ENCODE measurements at places on chromosomes 2 and 18.

DNA sequence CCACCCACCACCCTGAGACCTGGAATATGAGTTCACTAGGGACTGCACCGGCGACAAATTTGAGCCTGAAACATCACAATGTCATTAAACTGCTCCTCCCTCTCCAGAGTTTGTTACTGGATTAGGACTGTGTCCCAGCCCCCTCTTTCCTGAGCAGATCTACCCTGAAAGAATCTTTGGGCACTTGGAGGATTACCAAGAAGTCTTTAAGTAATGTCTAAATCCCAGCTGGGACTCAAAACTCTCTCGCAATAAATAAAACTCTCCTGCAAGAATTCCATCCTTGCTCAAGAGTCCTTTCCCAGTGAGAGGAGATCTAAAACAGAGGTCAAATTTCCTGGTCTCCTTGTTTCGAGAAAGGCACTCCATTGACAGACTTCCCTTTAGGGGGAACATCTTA is 20.9 kb downstream of the GKN2 start:
- no peak for DNase-seq

- no peak for DNase-seq
These were observed 138.1 kb downstream of the TWIST2 start for GRCh38 chr2:238985931-238986446.

GRCh38 chr2:9945596-9945995 is 5.9 kb upstream of the GRHL1 start:
- no peak for DNase-seq

DNA sequence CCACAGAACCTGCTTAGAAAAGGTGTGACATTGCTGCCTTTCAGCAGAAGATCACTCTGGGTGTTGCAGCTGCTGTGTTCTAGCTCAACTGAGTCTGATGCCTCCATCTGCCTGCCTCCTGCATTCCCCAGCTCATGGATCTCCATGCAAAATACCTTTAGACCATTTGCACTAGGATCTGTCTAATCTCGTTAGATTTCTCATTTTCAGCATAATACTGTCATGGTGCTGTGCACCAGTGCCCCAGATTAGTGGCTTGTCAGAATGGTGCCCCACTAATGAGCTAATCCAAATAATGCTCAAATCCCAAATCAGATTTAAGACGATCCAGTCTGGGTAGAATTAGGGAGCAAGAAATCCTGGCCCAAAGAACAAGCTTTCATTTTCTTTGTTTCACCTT is 284.4 kb upstream of the PARD3B start:
- DNase-seq = no peak

DNA sequence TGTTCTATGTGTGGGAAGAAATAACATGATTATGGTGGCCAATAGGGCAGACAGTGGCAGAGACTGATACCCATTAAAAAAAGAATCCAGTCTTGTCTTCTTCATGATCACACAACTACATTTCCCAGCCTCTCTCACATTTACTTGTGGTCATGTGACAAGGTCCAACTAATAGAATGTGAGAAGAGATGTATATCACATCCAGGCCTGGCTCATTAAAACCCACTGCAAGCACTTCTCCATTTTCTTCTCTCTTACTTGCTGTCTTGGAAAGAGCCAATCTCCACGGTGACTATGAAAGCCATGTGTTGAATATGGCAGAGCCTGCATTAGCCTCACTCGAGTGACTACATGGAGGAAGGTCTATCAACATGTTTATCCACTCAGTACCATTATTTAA is 306.2 kb upstream of the ZEB2 start:
- no peak for DNase-seq

- no peak for DNase-seq
These were observed 103.0 kb upstream of the FBXO11 start for GRCh38 chr2:48009256-48009655.

DNA sequence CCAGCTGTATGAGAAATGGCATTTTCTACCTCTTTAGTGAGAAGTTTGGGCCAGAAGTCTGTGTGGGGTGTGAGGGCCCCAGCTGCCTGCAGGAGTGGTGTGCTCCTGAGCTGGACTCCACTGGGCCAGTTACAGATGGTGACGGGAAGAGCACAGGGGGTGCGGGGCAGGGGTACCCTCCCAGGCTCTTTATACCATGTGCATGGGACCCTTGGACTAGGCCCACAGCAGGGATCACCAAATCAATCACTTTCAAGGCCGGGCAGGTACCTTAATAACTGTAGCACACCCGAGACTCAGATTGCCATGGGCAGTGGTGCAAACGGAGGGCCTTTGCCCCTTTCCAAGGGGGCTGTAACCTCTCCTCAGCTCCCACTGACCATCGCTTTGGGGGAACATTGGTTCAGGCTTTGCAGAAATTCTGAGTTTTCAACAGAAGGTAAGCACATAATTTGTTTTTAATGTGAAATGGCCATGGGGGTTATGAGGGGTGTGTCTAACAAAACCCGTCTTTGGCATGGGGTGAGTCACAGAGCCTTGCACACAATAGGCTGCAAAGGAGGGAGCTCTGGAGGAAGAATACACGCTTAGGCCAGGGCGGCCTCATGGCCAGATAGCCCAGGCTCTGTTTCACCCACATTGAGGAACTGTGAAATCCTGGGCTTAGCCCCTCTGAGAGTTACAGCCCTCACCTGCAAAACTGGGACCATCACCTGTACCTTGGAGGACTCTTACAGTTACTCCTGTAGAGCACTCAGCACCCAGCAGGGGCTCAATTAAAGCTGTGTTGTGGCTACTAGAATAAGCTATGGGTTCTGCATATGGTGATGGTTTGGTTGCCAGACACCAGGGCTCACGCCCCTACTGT is 141.0 kb upstream of the BCL2L11 start:
- no peak for DNase-seq

DNA sequence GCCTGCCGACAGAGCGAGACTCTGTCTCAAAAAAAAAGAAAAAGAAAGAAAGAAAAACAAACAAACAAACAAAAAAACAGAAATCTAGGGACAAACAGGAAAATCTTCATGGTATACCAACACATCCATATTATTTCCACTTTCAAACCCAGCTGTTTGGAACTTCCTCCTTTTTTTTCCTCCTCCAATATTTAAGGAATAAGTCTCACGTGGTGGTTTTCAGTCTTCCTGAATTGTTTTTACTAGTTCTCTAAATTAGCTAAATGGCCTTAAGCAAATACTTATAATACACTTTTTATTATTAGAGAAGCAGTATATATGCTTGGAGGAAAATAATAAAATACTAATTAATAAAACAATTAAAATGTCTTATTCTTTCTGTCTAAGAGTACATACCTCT is 48.7 kb upstream of the GLS start:
- no peak for DNase-seq

DNA sequence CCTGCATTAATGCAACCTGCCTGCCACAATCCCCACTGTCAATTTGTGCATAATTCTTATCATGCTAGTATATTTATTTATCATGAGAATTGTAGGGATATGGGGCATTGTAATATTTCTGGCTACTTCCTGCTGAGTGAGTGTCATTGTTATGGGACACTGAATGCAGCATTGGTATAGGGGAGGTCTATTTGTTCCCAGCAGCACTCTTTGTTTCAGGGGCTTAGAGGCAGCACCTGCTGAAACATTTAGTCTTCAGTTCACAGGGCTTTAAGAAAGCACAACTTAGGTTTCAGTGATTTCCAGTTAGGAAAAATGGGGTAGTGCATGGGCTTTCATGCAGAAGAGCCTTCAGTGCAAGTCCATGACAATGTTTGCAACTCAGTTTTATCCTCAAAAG is 23.6 kb downstream of the SULT1C3 start:
- no peak for DNase-seq

GRCh38 chr2:181657379-181657778 is 474 bp upstream of the CERKL start:
- DNase-seq = no peak

DNA sequence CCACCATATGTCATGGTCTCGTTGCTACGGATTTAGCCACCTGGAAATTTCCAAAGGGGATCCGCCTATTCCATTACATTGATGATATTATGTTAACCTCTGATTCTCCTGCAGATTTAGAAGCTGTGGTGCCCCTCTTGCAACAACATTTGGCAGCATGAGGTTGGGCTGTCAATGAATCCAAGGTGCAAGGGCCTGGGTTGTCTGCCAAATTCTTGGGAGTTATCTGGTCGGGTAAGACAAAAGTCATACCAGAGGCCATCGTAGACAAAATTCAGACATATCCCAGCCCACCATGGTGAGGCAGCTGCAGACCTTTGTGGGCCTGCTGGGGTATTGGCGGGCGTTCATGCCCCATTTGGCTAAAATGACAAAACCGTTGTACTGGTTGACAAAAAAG is 13.6 kb upstream of the C2orf42 start:
- DNase-seq = no peak

DNA sequence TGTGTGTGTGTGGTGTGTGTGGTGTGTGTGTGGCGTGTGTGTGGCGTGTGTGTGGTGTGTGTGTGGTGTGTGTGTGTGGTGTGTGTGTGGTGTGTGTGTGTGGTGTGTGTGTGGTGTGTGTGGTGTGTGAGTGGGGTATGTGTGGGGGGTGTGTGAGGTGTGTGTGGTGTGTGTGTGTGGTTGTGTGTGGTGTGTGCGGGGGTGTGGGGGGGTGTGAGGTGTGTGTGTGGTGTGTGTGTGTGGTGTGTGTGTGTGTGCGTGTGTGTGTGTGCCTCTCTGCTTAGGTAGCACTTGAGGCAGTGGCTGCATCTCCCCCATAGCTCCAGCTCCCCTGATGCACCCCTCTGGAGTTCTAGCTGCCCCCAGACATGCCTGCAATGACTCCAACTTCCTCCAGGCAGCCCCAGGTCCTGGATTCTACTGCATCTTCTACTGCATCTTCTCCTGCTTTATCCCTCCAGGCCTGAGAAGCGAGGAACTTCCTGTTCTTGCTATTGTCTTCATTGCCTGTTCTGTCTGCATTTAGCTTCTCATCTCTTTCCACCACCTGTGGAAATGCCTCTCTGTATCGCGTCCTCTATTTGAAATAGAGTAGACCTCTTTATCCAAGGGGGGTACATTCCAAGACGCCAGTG is 22.2 kb upstream of the MLPH start:
- no peak for DNase-seq

DNA sequence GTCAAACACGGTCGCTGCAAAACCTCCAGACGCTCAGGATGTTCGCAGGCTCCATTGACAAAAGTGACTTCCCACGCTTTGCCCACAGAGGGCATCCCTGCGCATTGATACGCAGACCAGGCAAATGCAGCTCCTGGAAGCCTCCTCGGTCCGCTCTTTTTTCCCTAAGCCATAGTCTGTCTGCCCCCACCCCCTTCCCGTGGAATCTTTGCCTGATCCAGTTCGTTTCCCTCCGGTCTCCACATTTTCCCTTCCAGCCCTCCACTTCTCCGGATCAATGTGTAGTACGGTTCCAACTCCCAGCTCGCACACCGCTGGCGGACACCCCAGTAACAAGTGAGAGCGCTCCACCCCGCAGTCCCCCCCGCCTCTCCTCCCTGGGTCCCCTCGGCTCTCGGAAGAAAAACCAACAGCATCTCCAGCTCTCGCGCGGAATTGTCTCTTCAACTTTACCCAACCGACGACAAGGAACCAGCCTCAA is at the start of gene DCC:
Gene DCC, plus strand, starts transcription at position 307 of the 481 bp plus-strand sequence. CDS start 591 bp downstream, outside the sequence.
- DNase-seq = peak; percentile 89

DNA sequence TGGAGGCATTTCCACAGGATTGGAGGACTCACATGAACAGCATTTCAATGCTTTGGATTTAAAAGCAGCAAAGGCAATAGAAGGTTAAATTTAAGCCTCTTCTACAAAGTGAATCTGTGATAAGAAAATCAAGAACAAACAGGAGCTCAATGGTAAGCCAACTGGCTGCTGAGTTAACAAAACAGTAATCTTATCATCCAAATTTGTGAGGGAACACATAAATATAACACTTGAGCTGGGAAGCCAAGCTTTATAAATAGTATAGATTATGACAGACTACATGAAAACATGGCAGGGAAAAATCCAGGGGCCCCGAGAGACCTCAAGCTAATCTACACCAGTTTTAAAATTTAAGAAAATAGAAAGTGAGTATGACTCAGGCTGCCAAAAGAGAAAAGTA is 108.5 kb upstream of the PGAP1 start:
- no peak for DNase-seq

DNA sequence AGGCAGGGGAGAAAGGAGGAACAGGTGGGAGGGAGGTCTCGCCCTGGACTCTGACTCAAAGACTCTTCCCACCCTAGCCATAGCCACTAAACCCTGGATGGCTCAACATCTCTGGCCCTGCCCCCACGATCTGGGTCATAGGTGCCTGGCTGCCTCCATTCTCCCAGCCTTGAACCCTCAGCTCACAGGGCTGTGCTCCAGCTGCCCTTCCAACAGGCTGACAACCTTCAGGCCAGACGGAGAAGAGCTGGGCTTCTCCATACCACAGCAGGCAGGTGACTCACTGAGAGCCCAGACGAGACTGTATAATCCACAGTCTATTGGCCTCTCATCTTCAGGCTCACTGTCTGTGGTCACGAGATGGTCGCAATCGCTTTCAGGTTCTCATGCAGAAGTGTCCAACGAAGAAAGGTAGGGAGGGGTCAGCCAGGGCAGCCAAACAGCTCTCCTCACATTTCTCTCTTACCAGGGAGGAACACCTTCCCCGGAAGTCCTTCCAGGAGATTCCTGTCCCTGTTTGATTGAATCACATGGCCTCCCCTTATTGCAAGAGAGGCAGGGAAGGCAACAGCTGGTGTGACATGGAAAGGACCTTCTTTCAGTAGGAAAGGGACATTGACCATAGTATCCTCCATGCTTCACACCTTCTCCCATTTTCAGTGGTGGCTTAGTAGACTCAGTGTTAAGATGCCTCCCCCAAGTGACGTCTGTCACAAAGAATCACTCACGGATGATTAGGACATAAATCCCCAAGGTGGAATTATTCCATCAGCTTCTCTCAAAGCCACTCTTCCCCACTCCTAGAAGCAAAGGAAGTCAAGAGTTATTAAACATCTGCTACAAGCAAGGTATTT is 100.1 kb downstream of the MRO start:
- no peak for DNase-seq

- no peak for DNase-seq
These were observed 2.2 kb downstream of the ACSL3 start for GRCh38 chr2:222862909-222863544.

GRCh38 chr18:2529154-2529553 is 42.2 kb downstream of the METTL4 start:
- no peak for DNase-seq

GRCh38 chr2:98314251-98314650 is 32.0 kb upstream of the CNGA3 start:
- DNase-seq = no peak

DNA sequence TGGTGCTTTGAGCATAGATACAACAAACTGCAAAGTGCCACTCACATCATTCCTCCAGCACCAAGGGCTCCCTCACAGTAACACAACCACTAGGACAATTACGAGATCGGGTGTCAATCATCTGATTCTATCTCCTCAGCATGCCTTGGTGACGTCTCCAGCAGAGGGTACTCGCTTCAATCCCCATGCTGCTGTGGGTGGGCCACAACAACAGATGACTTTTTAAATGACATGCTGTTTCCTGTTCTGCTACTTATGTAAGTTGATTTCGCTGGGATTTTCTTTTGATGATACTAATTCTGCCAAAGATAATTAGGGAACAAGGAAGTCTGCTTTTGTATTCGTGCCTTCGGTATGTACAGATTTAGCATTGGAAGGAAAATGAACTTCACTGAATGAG is 1113.0 kb downstream of the BCL11A start:
- DNase-seq = no peak

Data from posterior cingulate gyrus (tissue), 11 donors.